ENCODE measurements at places on chromosomes 5 and 9. TPM values are rescaled to one million over a fixed set of nuclear protein-coding genes. Genes with fewer than 3 reads are reported as not detected.

DNA sequence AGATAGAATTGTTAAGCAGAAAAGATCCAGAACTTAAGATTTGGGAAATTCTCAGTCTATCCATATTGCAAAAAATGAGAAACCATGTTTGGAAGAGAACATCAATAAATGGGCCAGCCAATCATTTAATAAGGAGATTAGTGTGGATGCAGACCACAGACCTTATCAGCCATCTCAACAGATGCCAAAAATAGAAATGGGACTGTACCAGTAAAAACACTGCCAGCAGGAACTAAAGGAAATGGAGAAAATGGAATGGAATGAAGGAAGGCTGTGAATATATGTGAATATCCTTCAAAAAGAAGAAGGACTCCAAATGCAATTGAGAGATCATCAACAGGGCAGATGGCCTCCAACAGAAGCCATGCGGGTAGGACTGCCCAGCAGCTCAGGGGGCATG lies 52.7 kb upstream of the ZNF618 start:
- peaks cover 2% of the 10 kb centered on the region for H3K4me1 ChIP-seq
- no peak overlapping the region for H3K4me3 ChIP-seq
- no peak for DNase-seq
- H3K36me3 ChIP-seq = peaks cover 19% of the 10 kb centered on the region
- H3K27me3 ChIP-seq = peaks cover 14% of the 10 kb centered on the region

- H3K4me3 ChIP-seq = no peak overlapping the region
- no peaks in the 10 kb centered on the region for H3K4me1 ChIP-seq
- DNase-seq = no peak
Measured at GRCh38 chr9:28868228-28868990, 1295.1 kb upstream of the C9orf72 start.

DNA sequence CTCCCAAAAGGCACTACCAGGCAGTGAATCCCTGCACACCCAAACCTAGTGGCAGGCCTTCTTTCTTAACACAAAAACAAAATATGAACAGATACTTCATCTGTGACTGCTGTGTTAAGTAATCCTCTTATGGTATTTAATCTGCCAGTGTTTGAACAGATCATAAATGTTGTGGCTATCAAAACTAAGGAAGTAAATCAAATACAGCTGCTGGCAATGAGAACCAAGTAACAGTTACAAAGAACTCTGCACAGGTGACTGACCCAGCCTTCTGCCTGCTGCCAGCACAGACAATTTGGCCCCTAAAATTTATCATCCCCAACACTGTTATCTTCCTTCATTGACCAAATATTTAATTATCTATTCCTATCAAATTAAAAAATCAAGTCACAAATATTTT lies 78.0 kb downstream of the GNAQ start:
- H3K4me1 ChIP-seq = peaks cover 55% of the 10 kb centered on the region
- DNase-seq = no peak
- no peak overlapping the region for H3K27ac ChIP-seq
- no peaks in the 10 kb centered on the region for H3K27me3 ChIP-seq
- no peak overlapping the region for H3K4me3 ChIP-seq

DNA sequence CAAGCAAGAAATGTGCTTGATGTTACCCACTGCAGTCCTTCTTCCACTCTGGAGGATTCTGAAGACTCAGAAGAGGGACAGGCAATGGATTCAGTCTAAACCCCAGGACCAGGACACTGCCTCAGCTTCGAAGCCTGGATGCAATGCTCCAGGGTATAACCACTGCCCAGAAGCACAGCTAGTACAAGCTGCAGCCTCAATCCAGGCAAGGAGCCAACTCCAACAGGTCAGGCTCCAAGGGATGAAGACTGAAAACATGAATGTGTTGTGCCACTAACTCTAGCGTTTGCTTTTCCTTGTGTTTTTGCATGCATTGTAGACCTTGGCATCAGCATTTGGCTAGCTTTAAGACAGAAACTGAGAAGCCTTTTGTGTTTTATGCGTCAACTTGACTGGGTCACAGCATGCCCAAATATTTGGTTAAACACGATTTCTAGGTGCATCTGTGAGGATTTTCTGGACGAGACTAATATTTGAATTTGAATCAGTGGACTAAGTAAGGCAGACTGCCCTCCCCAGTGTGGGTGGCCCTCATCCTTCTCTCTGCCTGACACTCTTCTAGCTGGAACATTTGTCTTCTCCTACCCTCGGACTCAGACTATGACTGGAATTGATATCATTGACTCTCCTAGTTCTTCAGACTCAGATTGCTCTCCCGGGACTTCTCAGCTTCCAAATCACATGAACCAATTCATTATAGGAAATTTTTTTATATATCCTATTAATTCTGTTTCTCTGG lies 20.5 kb upstream of the GPX3 start:
- peaks cover 2% of the 10 kb centered on the region for H3K27me3 ChIP-seq
- H3K4me3 ChIP-seq = no peak overlapping the region
- H3K27ac ChIP-seq = no peak overlapping the region
- H3K36me3 ChIP-seq = peaks cover 6% of the 10 kb centered on the region

GRCh38 chr9:117704597-117704996 lies 394 bp downstream of the TLR4 start:
- H3K27ac ChIP-seq = no peak overlapping the region
- H3K36me3 ChIP-seq = no peaks in the 10 kb centered on the region
- no peak for DNase-seq
- H3K4me3 ChIP-seq = no peak overlapping the region
- H3K4me1 ChIP-seq = no peaks in the 10 kb centered on the region
- peaks cover 15% of the 10 kb centered on the region for H3K27me3 ChIP-seq

Gene OTULINL
- total RNA-seq = 47.0 TPM

Gene FBP2
- not detected for total RNA-seq

Gene SPATA31D4
- not detected for total RNA-seq
